ENCODE measurements at places on chromosomes 5 and 9. TPM values are rescaled to one million over a fixed set of nuclear protein-coding genes. Genes with fewer than 3 reads are reported as not detected.

The MZB1 gene
- total RNA-seq, result 48.1 TPM

The INSL4 gene
- not detected for total RNA-seq

The PCA3 gene
- not detected for total RNA-seq

The SPAG8 gene
- total RNA-seq, result 2.0 TPM

The FAM169A gene
- 4.6 TPM for total RNA-seq

- no peak overlapping the region for H3K4me3 ChIP-seq
- peaks cover 26% of the 10 kb centered on the region for H3K27me3 ChIP-seq
- no peaks in the 10 kb centered on the region for H3K4me1 ChIP-seq
- H3K27ac ChIP-seq, result no peak overlapping the region
These were observed 704 bp upstream of the IL33 start for GRCh38 chr9:6214903-6215302.

GRCh38 chr5:174325431-174325830, 279.9 kb downstream of the NSG2 start:
- no peak overlapping the region for H3K27ac ChIP-seq
- H3K4me3 ChIP-seq, result no peak overlapping the region
- no peaks in the 10 kb centered on the region for H3K36me3 ChIP-seq
- peaks cover 7% of the 10 kb centered on the region for H3K27me3 ChIP-seq
- H3K4me1 ChIP-seq, result no peaks in the 10 kb centered on the region

DNA sequence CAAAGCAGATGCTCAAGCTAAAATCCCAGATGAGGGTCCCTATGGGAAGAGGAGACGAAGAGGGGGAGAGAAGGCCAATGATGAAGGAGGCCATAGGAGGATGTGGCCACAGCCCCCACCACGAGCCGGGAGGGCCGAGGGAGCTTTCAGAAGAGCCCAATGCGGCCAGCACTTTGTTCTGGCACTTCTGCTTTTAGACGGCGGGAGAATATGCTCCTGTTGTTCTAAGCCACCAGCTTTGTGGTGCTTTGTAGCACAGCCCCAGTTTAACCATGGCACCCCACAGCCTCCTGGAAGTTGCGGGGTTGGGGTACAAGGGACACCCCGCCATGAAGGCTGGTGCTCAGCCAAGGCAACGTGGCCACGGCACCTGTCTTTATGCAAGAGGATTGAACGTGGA, 33.4 kb downstream of the LPCAT1 start:
- H3K4me3 ChIP-seq, result no peak overlapping the region
- peak overlapping the region; percentile 87 for H3K27ac ChIP-seq
- peaks cover 61% of the 10 kb centered on the region for H3K36me3 ChIP-seq
- peaks cover 75% of the 10 kb centered on the region for H3K4me1 ChIP-seq
- DNase-seq, result no peak

DNA sequence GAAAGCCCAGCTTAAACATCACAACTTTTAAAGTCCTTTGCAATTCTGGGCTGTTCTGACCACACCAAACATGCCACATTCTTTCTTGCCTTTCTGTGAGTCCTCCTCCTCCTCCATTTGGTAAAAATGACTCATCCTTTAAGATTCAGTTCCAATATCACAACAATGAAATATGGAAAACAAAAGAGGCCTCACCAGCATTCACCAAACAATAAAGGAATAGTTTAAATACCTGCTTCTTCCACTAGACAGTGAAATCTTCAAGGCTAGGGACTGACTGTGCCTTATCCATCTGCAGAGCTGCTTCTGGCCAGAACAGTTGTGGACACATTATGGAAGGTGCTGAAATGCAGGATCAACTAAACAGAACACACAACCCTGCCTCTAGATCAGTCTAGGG, 36.0 kb downstream of the NR6A1 start:
- H3K4me3 ChIP-seq, result no peak overlapping the region
- H3K36me3 ChIP-seq, result no peaks in the 10 kb centered on the region
- H3K27me3 ChIP-seq, result peaks cover 3% of the 10 kb centered on the region
- H3K4me1 ChIP-seq, result peaks cover 8% of the 10 kb centered on the region

DNA sequence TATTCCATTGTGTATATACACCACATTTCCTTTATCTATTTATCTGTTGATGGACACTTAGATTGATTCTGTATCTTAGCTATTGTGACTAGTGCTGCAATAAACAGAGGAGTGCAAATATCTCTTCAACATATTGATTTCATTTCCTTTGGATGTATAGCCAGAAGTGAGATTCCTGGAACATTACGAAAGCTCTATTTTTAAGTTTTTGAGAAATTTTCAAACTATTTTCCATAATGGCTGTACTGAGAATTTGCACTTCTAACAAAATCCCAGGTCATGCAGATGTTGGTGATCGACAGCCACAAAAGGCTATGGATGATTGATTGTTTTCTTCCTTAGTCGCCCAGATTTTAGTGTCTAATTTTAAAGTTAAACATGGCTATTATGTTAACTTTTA, 132.7 kb upstream of the MTAP start:
- H3K4me3 ChIP-seq, result no peak overlapping the region
- H3K27ac ChIP-seq, result no peak overlapping the region
- peaks cover 10% of the 10 kb centered on the region for H3K27me3 ChIP-seq
- no peak for DNase-seq
- peaks cover 6% of the 10 kb centered on the region for H3K4me1 ChIP-seq
- H3K36me3 ChIP-seq, result no peaks in the 10 kb centered on the region

GRCh38 chr5:52282647-52283046, 505.1 kb upstream of the ITGA1 start:
- no peaks in the 10 kb centered on the region for H3K36me3 ChIP-seq
- H3K4me1 ChIP-seq, result no peaks in the 10 kb centered on the region
- no peak overlapping the region for H3K4me3 ChIP-seq
- no peak overlapping the region for H3K27ac ChIP-seq
- H3K27me3 ChIP-seq, result no peaks in the 10 kb centered on the region

- no peak for DNase-seq
- H3K27me3 ChIP-seq, result no peaks in the 10 kb centered on the region
- H3K4me3 ChIP-seq, result no peak overlapping the region
- H3K27ac ChIP-seq, result no peak overlapping the region
- no peaks in the 10 kb centered on the region for H3K4me1 ChIP-seq
- no peaks in the 10 kb centered on the region for H3K36me3 ChIP-seq
These were observed 1995.6 kb upstream of the CDH6 start for GRCh38 chr5:29197631-29198454.

The ACTBL2 gene
- total RNA-seq, result not detected

The PCDHA1 gene
- total RNA-seq, result not detected

- H3K36me3 ChIP-seq, result no peaks in the 10 kb centered on the region
- H3K4me3 ChIP-seq, result no peak overlapping the region
- no peaks in the 10 kb centered on the region for H3K27me3 ChIP-seq
- no peak for DNase-seq
These were observed 20.1 kb upstream of the LRRC14B start for GRCh38 chr5:170971-171800.

The AFAP1L1 gene
- total RNA-seq, result not detected

DNA sequence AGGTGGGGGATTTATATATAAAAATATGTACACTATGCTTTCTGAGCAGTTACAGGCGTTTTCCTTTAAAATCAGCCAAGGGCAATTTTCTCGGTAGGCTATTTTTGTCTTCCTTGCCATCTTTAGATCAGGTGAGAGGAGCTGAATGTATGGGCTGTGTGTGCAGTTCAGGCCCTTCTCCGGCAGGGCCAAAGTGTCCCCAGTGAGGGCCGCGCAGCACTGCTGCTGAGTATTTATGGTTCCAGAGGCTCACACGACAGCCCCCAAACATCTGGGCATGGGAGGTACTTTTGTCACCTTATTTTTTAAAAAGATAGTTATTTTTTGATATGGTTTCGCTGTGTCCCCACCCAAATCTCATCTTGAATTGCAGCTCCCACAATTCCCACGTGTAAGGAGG, 11.5 kb downstream of the GFPT2 start:
- no peak overlapping the region for H3K27ac ChIP-seq
- H3K36me3 ChIP-seq, result no peaks in the 10 kb centered on the region
- DNase-seq, result no peak
- peaks cover 9% of the 10 kb centered on the region for H3K27me3 ChIP-seq

DNA sequence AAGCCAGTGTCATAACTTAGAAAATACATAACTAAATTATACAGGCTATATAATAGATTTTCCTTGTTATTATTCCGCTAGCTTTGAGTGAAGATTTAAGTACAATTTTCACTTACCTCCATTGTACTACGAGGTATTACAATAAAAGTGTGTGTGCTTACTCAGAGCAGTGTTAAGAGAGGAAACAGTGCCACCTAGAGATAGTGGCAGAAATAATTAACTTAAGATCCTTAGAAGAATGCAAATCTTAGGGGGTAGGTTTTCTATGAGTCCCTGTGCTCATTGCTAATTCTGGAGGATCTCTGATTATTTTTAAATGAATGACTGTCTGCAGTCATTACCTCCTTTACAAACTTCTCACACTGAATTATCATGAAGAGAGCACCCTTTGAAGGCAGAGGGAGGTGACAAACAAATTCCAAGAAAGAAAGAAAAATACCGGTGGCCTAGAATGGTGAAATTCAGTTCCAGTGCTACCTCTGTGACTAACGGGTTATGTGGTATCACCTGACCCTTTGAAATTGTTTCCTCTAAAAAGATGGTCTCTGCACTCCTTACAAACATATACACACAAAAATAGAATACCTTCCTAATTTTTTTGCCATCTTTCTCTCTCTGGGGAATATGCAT, 379.8 kb downstream of the TRIM36 start:
- no peak overlapping the region for H3K4me3 ChIP-seq
- no peaks in the 10 kb centered on the region for H3K4me1 ChIP-seq
- no peak for DNase-seq
- no peak overlapping the region for H3K27ac ChIP-seq
- H3K36me3 ChIP-seq, result no peaks in the 10 kb centered on the region

- DNase-seq, result no peak
- H3K4me3 ChIP-seq, result no peak overlapping the region
- no peaks in the 10 kb centered on the region for H3K36me3 ChIP-seq
- H3K4me1 ChIP-seq, result no peaks in the 10 kb centered on the region
- no peaks in the 10 kb centered on the region for H3K27me3 ChIP-seq
- no peak overlapping the region for H3K27ac ChIP-seq
These were observed 148.6 kb upstream of the PLPPR1 start for GRCh38 chr9:100879884-100880283.

DNA sequence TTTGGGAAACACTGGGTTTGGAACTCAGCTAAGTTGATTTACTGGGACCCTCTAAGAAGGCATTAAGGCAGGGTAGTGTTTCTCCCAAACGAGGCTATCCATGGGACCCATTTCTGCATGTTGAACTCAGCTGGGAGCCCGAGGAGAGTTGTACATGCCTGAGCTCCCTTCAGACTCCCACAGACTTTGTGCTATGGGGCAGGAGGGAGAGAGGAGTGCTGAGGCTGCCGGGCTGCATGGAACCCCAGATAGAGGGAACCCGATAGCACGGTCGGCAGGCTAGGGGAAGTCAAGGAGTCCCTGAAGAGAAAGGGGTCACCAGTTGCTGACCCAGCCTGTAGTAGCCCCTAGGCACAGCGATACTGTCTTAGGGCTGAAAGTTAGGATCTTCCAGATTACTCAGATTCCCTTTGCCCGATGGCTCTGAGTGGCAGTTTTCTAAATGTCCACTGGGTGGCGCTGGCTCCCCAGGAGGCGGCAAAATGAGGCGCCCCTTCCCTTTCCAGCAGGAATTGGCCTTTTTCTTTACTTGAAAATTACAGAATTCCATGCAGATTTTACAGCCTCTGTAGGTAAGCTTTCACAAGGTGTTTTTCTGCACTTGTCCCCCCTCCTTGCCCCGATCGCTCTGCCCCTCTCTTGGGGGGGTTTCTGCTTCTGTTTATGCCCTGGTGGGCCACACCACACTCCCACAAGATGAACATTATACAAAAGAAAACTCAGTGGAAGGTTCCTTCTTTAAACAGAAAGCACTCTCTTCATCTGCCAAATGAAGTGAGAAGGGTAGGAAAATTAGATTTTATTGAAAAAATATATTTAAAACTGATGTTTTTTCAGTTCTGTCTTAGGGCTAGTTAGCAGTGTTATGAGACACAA, 17.8 kb downstream of the NANS start:
- H3K4me3 ChIP-seq, result no peak overlapping the region
- H3K36me3 ChIP-seq, result peaks cover 28% of the 10 kb centered on the region
- peaks cover 47% of the 10 kb centered on the region for H3K4me1 ChIP-seq
- H3K27me3 ChIP-seq, result no peaks in the 10 kb centered on the region
- peak; percentile 73 for DNase-seq

The AQP7 gene
- total RNA-seq, result 0.55 TPM

DNA sequence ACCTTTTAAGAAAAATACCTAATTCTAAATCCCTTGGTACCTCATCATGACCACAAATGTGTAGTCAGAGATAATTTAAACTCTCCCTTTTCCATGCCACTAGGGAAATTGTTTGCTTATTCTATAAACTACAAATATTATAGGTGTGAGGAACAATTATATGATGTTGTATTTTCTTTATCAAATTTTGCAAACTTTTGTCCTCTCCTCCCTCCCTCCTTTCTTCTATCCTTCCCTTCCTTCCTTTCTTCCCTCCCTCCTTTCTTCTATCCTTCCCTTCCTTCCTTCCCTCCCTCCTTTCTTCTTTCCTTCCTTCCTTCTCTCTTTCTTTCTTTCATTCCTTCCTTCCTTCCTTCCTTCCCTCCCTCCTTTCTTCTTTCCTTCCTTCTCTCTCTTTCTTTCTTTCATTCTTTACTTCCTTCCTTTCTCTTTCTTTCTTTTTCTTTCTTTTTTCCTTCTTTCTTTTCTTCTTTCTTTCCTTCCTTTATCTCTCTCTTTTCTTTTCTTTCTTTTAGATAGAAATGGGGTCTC, 41.2 kb downstream of the SPZ1 start:
- H3K27me3 ChIP-seq, result peaks cover 3% of the 10 kb centered on the region
- H3K4me1 ChIP-seq, result no peaks in the 10 kb centered on the region
- H3K27ac ChIP-seq, result no peak overlapping the region
- DNase-seq, result no peak
- no peaks in the 10 kb centered on the region for H3K36me3 ChIP-seq

DNA sequence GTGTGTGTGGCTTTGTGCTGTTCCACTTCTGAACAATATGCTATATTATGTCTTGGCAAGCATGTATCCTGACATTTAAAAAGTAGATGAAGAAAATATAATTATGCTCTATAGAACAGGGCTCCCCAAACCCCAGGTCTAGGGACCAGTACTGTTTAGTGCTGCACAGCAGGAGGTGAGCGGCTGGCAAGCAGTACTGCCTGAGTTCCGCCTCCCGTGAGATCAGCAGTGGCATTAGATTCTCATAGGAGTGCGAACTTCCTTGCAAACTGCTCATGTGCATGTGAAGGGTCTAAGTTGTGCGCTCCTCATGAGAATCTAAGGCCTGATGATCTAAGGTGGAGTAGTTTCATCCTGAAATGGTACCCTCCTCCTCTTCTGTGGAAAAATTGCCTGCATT, 979.1 kb upstream of the CTNND2 start:
- no peaks in the 10 kb centered on the region for H3K27me3 ChIP-seq
- no peak overlapping the region for H3K27ac ChIP-seq
- DNase-seq, result no peak
- H3K4me3 ChIP-seq, result no peak overlapping the region
- H3K36me3 ChIP-seq, result no peaks in the 10 kb centered on the region

The MAMDC2 gene
- total RNA-seq, result not detected
